ENCODE measurements at places on chromosomes 1 and 21.

DNA sequence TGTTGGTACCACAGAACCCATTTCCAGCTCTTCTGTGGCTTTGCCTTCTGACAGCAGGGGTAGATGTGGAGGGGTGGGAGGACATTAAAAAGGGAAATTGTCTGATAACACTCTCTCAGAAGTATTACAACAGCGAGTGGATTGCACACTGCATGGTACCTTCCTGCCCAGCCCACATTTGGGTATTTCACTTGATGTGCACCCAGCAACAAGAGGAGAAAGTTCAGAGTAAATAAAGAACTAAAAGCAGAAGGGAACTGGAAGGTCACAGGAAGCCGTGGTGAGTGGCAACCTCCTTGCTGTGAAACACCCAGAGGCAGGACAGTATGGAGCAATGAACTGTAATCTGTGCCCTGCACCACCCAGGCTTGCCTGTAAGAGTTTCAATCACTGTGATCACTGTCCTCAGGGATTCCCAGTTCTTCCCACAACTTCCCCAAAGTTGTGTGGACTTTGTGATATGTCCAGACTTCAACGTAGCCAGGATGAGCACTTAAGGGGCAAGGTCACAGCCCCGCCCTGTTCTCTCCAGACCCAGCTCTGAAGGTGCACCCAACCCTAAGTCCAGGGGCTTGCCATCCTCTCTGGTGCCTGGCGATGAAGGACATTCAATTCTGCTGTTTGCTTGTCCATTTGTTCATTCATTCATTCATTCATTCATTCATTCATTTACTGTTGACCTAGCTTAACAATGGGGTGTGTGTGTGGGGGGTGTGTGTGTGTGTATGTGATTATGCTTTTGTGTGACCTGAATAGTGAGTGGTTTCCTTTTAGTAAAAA lies 18.7 kb upstream of the F5 start:
- peak; percentile 71 for DNase-seq

DNA sequence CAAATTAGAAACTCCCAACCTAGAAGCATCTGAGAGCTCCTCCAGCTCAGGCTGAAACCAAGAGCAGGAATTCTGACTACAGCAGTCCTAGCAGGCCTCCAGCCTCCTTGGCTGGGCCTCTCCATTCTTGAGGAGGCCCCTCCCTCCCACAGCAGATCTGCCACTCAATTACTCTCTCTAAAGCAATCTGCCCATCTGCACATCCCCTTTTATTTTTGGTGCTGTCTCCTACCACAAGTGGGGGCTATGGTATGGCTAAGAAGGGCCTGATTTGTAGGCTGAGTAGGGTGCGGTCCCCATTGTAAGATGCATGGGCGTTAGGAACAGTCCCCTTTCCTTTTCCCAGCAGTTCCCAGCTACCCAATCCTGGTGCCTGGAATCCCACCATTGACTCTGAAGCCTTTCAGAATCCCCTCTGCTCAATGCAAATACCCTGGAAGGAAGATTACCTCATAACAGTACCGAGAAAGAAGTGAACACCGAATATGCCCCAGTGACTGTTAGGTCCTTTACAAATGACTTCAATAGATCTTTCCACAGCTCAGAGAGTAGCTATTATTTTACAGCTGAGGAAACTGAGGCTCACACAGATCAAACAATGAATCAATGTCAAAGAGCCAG lies 11.6 kb upstream of the TTC39A start:
- DNase-seq: no peak

- peak; percentile 94 for DNase-seq
These were observed 23.2 kb upstream of the LSM10 start for GRCh38 chr1:36420836-36421317.

DNA sequence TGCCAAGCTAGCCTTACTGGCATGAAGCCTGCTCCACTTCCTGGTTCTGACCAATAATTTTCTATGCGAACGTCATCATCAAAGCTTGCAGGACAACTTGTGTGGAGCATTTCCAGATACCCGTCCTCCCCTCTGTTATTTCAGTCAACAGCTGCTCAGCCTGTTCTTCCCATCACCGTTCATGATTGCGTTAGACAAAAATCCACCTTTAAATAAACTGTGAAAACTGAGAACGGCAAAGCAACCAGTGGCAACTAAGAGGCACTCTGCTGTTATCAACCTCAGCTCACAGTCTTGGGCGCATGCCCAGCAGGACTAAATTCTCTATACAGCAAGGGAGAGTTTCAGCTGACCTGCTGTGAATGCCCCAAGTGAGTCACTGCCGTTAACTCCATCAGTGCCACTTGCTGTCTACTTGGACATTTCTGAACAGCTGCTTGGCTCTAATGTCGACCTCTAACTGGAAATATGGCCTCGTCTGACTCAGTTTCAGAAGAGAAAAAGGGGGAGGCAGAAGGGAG lies 207.4 kb upstream of the RUNX1 start:
- DNase-seq: no peak

DNA sequence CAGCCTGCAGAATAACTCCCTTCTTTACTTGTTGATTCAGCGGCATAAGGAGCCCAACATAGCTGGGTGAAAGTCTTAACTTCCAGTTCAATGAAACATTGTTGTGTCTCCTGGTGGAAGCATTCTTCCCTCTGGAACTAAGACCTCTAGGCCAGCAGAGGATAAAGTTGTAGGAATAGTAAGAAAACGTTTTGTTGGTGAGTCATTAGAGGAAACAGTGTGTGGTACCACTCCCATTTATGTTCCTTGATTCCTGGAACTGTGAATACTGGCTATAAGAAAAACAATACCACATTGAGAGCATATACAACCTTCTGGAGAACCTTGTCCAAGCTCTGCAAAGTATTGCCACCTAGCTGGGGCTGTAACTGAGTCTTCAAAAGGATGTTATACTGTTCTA lies 737.4 kb upstream of the ZP4 start:
- no peak for DNase-seq

DNA sequence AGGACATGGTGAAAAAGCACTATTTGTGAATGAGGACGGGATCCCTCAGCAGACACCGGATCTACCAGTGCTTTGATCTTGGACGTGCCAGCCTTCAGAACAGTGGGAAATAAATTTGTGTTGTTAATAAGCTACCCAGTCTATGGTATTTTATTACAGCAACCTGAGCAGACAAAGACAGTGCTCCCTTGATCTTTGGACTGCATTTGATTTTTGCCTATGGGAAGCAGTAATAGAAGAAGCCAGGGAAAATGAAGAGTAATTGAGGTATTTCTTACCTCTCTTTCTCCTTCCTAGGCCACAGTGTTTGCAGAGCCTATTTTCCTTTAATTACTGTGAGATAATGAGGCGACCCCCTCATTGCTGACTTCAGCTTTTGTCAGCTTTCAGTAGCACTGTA lies 87.9 kb downstream of the PDE4B start:
- DNase-seq: no peak

GRCh38 chr1:70656361-70656760 lies 245.3 kb downstream of the CTH start:
- no peak for DNase-seq

DNA sequence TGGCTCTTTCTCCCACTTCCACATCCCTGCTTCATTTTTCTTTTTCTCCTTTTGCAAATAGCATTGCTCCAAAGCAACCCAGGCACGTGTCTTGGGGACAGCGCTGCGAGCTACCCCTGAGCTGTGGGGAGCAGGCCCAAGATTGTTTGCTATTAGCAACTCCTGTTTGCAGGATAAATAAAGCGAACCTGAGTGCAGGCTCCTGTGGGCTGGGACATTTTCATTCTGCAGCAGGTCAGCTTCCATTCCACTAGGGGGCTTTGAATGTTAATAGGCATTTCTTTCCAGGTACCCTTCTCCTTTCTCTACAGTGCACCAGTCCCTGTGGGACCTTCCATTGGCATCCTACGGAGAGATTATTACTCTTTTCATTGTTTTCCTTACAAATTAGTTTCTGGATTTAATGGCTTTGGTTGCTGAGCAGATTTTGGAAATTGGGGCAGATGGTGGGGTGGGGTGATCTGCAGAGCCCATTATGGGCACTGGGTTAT lies 54.0 kb downstream of the OLFML3 start:
- no peak for DNase-seq

DNA sequence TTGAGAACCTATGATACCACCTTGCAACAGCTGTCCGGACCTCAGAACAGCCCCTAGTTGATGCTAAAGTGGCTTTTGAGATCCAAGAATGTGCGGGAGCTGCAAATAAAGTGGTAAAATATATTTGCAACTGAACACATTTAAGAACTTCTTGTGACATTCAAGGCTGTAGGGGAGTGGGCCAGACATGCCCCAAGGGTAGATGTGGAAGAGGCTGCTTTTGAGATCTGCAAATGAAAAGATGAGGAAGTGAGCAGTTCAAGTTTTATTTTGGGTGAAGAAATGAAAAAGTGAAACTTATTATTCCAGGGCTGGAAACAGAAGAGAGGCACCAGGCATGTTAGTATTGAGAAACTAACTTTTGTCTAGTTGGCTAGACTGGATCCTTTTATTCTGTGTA lies 359.5 kb upstream of the PLXNA2 start:
- DNase-seq: no peak

DNA sequence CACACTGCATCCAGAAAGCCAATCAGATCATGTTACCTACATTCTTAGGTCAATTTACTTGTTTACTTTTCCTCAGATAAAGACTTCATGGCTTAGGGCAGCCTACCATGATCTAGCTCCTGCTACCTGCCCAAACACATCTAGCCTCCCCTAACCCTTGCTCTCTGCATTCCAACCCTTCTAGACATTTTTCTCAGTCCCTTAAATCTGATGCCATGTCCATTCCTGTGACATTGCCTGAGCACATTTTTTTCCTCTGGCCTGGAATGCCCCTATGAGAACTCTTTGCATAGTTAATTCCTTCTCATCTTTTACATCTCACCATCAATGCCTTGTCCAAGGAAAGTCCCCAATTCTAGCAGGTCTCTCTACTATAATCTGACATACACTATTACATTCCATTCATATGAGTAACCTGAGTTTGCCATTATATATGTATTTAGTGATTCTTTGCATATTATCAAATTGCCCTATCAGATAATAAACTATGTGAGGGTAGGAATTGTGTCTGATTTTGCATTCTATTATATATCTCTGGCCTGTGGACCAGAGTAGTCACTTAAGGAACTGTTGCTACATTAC lies 166.9 kb downstream of the COL11A1 start:
- no peak for DNase-seq

DNA sequence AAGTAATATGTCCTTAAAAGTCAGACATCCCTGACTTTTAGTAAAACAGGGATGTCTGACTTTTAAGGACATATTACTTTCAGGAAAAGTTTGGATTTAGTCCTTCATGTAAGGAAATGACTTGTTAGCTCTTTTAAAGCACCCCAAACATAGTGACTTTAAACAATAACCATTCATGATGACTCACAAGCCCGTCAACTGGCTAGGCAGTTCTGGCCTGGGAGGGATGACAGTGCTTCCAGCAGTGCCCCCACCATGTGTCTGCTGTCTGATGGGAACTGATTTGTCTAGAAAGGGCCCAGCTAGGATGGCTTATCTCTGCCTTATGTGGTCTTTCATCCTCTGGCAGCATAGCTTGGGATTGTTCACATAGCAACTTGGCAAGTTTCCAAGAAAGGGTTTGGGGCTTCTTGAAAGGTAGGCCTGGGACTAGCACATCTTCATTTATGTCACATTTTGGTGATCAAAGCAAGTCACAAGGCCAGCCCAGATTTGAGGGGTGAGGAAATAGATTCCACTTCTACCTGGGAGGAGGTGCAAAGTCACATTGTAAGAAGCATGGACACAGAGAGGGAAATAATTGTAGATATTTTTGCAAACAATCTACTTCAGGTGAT lies 143.5 kb downstream of the C1orf94 start:
- no peak for DNase-seq

DNA sequence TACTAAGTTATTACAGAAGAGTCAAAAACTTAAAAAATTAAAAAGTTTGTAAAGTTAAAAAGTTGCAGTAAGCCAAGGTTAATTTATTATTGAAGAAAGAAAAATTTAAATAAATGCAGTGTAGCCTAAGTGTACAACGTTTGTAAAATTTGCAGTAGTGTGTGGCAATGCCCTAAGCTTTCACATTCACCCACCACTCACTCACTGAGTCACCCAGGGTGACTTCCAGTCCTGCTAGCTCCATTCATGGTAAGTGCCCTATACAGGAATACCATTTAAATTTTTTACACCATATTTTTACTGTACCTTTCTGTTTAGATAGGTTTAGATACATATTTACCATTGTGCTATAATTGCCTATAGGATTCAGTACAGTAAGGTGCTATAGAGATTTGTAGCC lies 88.6 kb downstream of the CTH start:
- DNase-seq: no peak

- no peak for DNase-seq
These were observed 64.5 kb upstream of the KCNK1 start for GRCh38 chr1:233549404-233549803.

DNA sequence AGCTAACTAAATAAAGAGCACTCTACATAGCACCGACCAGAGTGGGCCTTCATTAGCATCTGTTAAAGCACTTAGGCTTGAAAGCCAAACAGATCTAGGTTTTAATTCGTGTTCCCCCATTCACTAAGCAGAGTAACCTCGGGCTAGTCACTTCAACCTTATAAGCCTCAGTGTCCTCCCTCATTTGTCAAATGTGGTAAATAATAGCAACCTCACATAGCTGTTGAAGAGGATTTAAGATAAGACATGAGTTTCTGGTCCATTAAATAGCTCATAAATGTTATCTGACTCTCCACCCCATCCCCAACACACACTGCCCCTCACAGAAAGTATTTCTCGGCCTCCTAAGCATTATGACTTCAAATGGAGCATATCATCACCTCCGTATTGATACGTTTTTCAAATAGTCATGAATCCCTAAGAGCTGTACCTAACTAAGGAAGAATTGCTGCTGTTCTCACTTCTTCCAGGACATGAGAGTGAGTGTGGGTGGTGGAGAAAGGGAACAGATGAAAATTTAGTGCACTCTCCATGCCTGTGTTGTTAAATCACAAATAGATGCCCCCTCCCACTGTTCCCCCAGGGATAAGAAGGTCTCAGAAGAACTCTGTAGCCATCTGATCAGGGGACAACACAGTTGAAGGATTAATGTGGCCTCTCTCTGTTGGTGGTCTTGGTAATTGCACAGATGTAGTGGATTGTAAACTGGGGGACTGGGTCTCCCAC lies 47.6 kb downstream of the PLPP3 start:
- DNase-seq: no peak

GRCh38 chr1:40701684-40702083 lies 10.2 kb downstream of the NFYC start:
- DNase-seq: no peak

DNA sequence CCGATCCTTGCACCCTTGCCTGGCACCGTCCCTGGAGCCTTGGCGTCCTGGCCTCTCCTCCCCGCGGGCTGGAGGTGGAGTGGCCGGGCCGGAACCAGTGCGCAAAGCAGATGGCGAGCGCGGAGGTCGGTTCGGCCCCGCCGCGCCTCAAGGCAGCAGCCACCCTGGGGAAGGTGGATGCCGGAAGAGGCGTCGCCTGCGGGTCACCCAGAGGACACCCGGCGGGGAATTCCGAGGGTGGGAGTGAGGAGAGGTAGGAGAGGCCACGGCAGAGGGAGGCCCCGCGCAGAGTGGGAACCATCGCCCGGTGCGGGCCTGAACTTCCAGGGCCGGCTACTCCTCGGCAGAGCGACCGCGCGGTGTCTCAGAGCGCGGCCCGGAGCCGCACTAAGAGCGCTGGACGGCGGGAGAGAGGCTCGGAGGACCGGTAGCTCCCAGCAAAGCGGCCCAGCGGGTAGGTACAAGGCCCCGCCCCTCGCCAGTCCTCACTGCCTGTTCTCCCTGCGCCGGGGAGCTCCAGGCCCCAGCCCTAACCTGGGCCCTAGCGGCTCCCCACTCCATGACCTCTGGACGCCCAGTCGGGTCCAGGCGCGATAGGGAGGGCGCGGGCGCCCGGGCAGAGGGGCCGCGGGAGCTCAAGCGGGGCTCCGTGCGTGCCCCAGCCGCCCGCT lies at the start of gene RNF207:
RNF207 (plus strand) TSS at position 271 of the 671 bp plus-strand sequence. CDS start 417 bp downstream, outside the sequence.
- DNase-seq: peak; percentile 55

Measured in CD4-positive, alpha-beta T cell treated with Interleukin-6 for 4 hours (primary cell).